Stimulated activated CD4-positive, alpha-beta T cell treated with anti-CD3 and anti-CD28 coated beads, TNF-alpha, amount 100 ng/mL, for 1 hour (primary cell): ENCODE measurements at places on chromosomes 6 and 20.

DNA sequence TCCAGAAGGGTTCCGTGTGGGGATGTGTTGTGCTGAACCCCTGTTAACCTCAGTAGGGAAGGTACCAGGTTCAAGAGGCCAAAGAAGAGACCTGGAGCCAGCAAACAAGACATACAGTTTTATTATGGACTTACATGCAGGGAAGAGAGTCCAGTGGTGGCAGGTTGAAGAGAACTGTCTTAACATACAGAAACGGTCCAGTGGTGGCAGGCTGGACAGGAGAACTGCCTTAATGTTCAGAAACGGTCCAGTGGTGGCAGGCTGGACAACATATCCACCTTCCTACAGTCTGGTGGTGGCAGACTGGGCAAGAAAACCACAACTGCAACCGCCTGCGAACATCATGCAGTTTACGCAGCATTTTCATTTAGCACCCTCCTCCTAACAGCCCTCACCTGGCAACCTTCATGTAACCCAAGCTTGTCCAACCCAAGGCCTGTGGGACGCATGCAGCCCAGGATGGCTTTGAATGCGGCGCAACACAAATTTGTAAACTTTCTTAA is 75.9 kb downstream of the PHACTR3 start:
- DNase-seq, result no peak

GRCh38 chr20:50658804-50659380 is 32.5 kb downstream of the RIPOR3 start:
- DNase-seq, result no peak

- DNase-seq, result no peak
These were observed 15.8 kb downstream of the GJA1 start for GRCh38 chr6:121451250-121451649.

- DNase-seq, result no peak
These were observed 7.2 kb upstream of the GATA5 start for GRCh38 chr20:62482974-62483373.

- DNase-seq, result no peak
These were observed 4.7 kb downstream of the CUL9 start for GRCh38 chr6:43186706-43187105.

- no peak for DNase-seq
These were observed 246.7 kb downstream of the MAFB start for GRCh38 chr20:40442181-40442963.
